ENCODE measurements at places on chromosomes 1 and 21. TPM values are rescaled to one million over a fixed set of nuclear protein-coding genes. Genes with fewer than 3 reads are reported as not detected.

The RXRG gene
- not detected for total RNA-seq

The HSD17B7 gene
- total RNA-seq = 16.0 TPM

The HSD11B1 gene
- not detected for total RNA-seq

The WDR47 gene
- total RNA-seq = 23.7 TPM

The DPT gene
- 2.4 TPM for total RNA-seq

The DNASE2B gene
- total RNA-seq = not detected

The ZSCAN20 gene
- 11.3 TPM for total RNA-seq

The COL16A1 gene
- total RNA-seq = 317 TPM

The AMY1C gene
- not detected for total RNA-seq

The LRRC38 gene
- total RNA-seq = under 0.01 TPM

The CD58 gene
- 9.1 TPM for total RNA-seq

Data from hair follicle dermal papilla cell (primary cell).